Heart right ventricle (tissue), 16 donors: ENCODE measurements at places on chromosomes 1 and 21. TPM values are rescaled to one million over a fixed set of nuclear protein-coding genes. Genes with fewer than 3 reads are reported as not detected.

ZYG11B gene
- 17.1 TPM for polyA plus RNA-seq

GBP6 gene
- polyA plus RNA-seq = 0.07 TPM

NECTIN4 gene
- 0.06 TPM for polyA plus RNA-seq

- no peak for DNase-seq
Measured at GRCh38 chr1:5351366-5351765, 640.9 kb downstream of the NPHP4 start.

AMPD1 gene
- not detected for polyA plus RNA-seq

DNA sequence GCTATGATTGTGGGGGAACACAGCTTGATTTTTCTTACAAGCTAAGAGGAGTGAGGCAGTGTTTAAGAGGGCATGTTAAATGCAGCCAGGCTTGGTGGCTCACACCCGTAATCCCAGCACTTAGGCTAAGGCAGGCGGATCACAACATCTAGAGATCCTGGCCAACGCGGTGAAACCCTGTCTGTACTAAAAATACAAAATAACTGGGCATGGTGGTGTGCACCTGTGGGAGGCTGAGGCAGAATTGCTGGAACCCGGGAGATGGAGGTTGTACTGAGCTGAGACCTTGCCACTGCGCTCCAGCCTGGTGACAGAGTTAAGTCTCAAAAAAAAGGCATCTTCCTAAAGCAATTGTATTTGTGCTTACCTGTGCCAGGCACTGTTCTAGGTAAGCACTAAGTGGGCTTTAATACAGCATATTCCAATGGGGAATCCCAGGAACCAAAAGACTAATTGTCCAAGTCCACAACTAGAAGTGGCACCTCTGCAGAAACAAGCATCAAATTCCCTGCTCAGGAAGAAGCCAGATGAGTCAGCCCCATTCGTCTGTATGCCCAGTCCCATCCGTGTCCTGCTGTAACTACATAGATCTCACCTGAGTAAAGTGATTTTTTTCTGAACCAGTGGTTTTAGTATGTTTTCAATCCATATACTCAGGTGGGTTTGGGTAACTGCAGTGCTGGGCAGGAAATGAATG, 4.6 kb downstream of the RCC1 start:
- no peak for DNase-seq

SLAMF1 gene
- polyA plus RNA-seq = 0.44 TPM

KRTAP6-1 gene
- not detected for polyA plus RNA-seq

ZNF695 gene
- not detected for polyA plus RNA-seq

LCA5L gene
- polyA plus RNA-seq = 0.95 TPM

DNA sequence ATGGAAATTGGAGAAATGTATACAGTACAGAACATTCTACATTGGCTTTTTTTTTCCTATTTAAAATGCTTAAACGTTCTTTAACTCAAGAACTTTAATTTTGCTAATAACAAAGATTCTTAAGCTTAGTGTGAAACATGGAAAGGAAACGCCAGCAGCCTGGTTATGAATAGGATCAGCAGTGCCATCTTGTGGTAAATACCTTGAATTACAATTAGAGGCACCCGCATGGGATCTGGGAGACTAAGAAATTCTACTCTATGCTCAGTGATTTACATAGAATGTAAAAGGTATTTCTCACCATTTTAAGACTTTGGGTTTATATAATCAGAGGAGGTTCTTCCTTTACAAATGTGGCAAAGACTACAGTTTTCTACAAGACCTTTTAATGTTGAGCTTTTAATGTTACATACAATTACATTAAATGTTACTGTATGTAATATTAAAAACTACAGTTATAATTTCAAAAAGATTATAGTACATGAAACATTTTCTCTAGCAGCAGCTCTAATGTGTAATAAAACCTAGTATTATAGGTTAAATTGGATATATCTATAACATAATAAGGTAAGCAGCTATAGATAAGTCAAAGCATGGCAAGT, 32.1 kb upstream of the APOBEC4 start:
- DNase-seq = no peak

- DNase-seq = no peak
Measured at GRCh38 chr1:185291652-185292051, 25.4 kb downstream of the IVNS1ABP start.

- DNase-seq = peak; percentile 76
Measured at GRCh38 chr1:156104065-156104810, 10.3 kb upstream of the LMNA start.
